Activated CD4-positive, alpha-beta T cell treated with anti-CD3 and anti-CD28 coated beads for 36 hours (primary cell): ENCODE measurements at places on chromosomes 4 and X. TPM values are rescaled to one million over a fixed set of nuclear protein-coding genes. Genes with fewer than 3 reads are reported as not detected.
A peak's percentile ranks its signal among the peaks of the same experiment; 100 is the strongest.

- H3K27ac ChIP-seq, result no peak overlapping the region
- no peaks in the 10 kb centered on the region for H3K27me3 ChIP-seq
- H3K4me3 ChIP-seq, result no peak overlapping the region
- H3K4me1 ChIP-seq, result no peaks in the 10 kb centered on the region
- no peaks in the 10 kb centered on the region for H3K36me3 ChIP-seq
Observed at GRCh38 chr4:111761531-111761930, 383.7 kb upstream of the FAM241A start.

GRCh38 chrX:105098812-105099211, 121.7 kb downstream of the TEX13A start:
- no peaks in the 10 kb centered on the region for H3K27me3 ChIP-seq
- no peak overlapping the region for H3K27ac ChIP-seq
- DNase-seq, result no peak
- no peaks in the 10 kb centered on the region for H3K4me1 ChIP-seq
- no peak overlapping the region for H3K4me3 ChIP-seq
- H3K36me3 ChIP-seq, result no peaks in the 10 kb centered on the region

PHKA1 gene
- 9.4 TPM for total RNA-seq

EDA gene
- total RNA-seq, result 0.73 TPM

DNA sequence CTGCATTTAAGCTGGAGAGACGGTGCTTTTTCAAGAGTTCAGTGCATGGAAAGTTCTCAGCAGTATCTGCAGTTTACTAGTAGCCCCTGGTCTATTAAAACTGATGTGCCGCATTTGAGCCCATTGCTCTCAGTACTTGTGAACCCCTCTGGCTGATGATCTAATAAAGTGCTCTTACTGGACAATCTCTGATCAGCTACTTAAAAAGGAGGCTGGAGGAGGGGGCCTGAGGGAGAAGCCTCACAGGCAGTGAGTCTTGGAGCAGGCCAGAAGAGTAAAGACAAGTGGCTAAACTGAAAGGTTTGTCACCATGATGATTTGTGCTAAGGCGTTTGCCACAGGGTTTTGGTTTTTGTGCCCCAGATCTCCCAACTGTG, 138.5 kb downstream of the ARX start:
- DNase-seq, result no peak
- no peaks in the 10 kb centered on the region for H3K4me1 ChIP-seq
- H3K36me3 ChIP-seq, result peaks cover 9% of the 10 kb centered on the region
- no peaks in the 10 kb centered on the region for H3K27me3 ChIP-seq
- no peak overlapping the region for H3K4me3 ChIP-seq

DNA sequence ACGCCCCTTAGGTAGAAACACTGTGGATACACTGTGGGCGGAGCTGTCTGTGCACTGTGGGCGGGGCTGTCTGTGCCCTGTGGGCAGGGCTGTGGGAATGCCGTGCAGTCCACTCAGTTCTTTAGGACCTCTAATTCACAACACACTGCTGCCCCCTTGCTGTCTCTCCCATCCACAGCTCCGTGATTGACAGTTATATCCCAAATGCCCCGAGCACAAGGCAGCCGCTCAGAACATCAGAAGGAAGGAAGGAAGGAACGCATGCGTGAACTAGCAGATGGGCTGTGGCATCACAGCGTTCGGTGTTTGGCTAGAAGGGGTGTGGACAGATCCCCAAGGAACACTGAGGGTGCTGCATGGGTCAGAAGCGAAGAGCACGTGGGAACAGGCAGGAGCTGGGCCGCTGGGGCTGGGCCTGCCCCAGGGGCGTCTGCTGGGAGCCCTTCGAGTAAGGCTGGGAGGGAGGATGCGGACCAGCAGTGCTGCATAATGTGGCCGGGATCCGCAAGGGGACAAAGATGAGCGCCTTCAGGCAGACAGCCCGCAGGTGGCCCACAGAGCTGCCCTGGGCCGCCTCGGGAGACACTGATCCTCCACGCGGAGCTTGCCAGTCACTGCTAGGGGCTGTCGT, 29.8 kb downstream of the ACOX3 start:
- no peak for DNase-seq
- peaks cover 23% of the 10 kb centered on the region for H3K4me1 ChIP-seq
- H3K36me3 ChIP-seq, result peaks cover 22% of the 10 kb centered on the region
- H3K4me3 ChIP-seq, result no peak overlapping the region

GRCh38 chr4:182973511-182973911, 56.3 kb upstream of the DCTD start:
- no peak overlapping the region for H3K4me3 ChIP-seq
- H3K27ac ChIP-seq, result no peak overlapping the region
- peaks cover 28% of the 10 kb centered on the region for H3K27me3 ChIP-seq
- DNase-seq, result no peak
- H3K36me3 ChIP-seq, result no peaks in the 10 kb centered on the region

DGAT2L6 gene
- not detected for total RNA-seq

DNA sequence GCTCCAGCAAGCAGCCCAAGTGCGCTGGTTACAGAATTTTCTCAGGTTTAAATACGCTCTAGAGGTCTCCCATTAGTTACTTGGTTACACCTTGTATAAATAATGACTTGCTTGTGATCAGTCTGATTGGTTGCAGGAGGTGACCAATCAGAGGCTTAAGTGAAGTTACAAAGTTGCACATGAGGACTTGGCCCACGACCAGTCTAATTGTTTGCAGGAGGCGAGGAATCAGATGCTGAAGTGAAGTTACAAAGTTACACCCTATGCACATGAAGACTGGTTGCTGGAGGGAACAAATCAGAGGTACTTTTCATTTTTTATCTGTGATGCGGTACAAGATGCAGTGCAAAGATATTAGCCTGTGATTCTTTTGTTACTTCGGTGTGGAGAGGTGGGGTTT, 80.7 kb downstream of the UBE2NL start:
- H3K4me1 ChIP-seq, result no peaks in the 10 kb centered on the region
- no peak overlapping the region for H3K27ac ChIP-seq
- no peaks in the 10 kb centered on the region for H3K36me3 ChIP-seq

GRCh38 chr4:64130907-64131306, 278.3 kb downstream of the TECRL start:
- no peaks in the 10 kb centered on the region for H3K36me3 ChIP-seq
- H3K4me1 ChIP-seq, result no peaks in the 10 kb centered on the region
- no peaks in the 10 kb centered on the region for H3K27me3 ChIP-seq
- no peak overlapping the region for H3K27ac ChIP-seq
- no peak overlapping the region for H3K4me3 ChIP-seq

DNA sequence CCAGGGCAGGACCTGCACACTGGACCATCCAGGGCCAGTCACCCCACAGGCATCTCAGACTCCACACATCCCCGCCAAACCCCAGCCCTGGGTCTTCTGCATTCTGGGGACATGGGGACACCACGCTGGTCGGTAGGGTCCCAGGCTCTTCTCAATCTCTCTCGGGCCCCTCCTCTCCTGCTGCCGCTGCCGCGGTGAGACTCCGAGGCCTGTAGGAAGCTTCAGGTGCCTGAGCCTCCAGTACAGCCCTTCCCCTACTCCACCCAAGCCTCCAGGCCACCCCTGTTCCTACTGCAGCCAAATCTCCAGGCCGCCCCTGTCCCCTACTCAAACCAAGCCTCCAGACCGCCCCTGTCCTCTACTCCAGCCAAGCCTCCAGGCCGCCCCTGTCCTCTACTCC, 5.5 kb upstream of the ASMT start:
- no peaks in the 10 kb centered on the region for H3K4me1 ChIP-seq
- H3K27me3 ChIP-seq, result no peaks in the 10 kb centered on the region
- H3K27ac ChIP-seq, result no peak overlapping the region
- no peak overlapping the region for H3K4me3 ChIP-seq
- H3K36me3 ChIP-seq, result peaks cover under 1% of the 10 kb centered on the region

DNA sequence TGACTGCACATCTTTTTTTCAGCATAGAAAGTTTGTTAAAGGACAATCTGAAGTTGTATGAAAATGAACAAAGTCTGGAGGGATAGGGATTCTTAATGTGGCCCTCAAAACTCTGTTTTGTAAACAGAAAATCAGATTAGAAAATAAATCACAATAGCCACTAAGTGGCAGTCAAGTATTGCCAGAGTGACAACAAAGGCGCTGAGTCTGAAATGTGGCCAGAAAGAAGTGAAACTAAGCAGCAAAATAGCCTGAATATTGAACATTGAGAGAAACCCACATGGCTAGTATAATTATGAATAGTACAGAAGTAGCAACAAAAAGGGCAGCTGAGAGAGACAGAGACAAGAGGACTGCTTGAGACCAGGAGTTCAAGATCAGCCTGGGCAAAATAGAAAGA, 81.1 kb upstream of the CT45A1 start:
- no peak overlapping the region for H3K27ac ChIP-seq
- no peaks in the 10 kb centered on the region for H3K27me3 ChIP-seq
- H3K4me1 ChIP-seq, result no peaks in the 10 kb centered on the region

DNA sequence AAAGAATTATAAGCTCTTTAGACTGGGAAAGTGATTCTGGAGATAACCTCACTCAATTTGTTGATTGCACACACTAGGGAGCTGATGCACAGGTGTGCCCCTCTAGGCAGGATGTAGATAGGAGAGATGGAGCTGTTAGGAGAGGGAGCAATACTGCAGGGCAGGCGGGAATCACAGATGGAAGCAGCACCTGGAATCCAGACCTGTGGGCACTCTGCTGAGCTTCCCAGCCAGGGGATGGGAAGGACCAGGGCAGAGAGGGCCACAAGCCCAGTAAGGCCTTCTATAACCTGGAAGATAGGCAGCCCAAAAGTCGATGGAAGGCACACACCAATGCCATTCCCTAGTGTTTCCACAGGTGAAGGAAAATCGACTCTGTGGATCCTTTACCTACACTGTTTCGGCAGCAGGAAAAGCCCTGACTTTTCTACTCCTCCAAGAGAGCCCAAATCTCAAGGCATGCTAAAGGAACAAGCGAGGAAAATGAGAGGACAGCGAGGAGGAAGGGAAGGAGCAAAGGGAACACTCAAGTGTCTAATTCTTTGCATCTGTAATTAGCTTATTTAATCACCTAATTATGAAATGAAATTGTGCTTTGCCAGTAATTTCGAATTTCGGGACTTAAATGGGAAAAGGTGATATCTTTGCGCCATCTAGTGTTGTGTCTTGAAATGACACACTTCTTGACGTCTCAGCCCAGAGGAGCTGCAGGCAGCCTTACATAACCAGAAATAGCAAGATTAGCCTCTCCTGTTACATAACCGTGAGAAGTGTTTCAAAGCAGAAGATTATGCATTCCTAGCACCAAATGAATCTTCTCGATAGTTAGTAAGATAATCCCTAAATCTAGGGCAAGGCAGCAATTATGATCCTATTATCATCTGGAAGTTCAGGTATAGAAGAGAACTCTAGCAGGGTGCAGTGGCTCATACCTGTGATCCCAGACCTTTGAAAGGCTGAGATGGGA, 31.0 kb upstream of the TLR3 start:
- H3K4me1 ChIP-seq, result no peaks in the 10 kb centered on the region
- H3K4me3 ChIP-seq, result no peak overlapping the region
- DNase-seq, result peak; percentile 23

- H3K4me1 ChIP-seq, result peaks cover 19% of the 10 kb centered on the region
- no peak overlapping the region for H3K27ac ChIP-seq
- no peaks in the 10 kb centered on the region for H3K36me3 ChIP-seq
- no peak overlapping the region for H3K4me3 ChIP-seq
Observed at GRCh38 chr4:153806073-153806472, 17.2 kb upstream of the SFRP2 start.

TBC1D19 gene
- total RNA-seq, result 5.0 TPM

- peak; percentile 48 for DNase-seq
- peak overlapping the region; percentile 97 for H3K4me3 ChIP-seq
- H3K27ac ChIP-seq, result peak overlapping the region; percentile 95
- peaks cover 29% of the 10 kb centered on the region for H3K36me3 ChIP-seq
Observed at GRCh38 chrX:40646489-40647306, 663 bp downstream of the CXorf38 start.

DNA sequence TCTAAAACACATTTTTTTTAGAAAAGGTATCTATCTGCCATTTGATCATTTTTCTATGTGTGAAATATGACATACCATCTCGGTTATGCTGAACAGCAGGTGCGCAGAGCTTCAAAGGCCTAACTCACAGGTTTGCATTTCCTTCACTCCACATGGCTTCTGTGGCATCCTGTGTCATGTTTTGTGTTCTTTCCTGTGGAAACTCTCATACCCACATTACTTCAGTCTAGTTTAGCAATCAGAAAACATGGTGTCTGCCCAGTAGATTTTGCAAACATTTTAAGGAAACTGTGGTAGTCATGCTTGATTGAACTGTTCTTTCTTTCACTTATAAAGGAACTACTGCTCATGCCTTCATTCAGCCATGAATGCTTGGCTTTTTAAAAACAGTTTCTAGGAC, 11.3 kb upstream of the ARAP2 start:
- peak overlapping the region; percentile 93 for H3K27ac ChIP-seq
- peak; percentile 73 for DNase-seq
- H3K4me1 ChIP-seq, result peaks cover 39% of the 10 kb centered on the region
- H3K36me3 ChIP-seq, result no peaks in the 10 kb centered on the region

FUNDC2 gene
- total RNA-seq, result 86.9 TPM

CXXC4 gene
- total RNA-seq, result not detected

MRPL1 gene
- 61.1 TPM for total RNA-seq

- no peak overlapping the region for H3K4me3 ChIP-seq
- DNase-seq, result no peak
- H3K36me3 ChIP-seq, result peaks cover 22% of the 10 kb centered on the region
- no peak overlapping the region for H3K27ac ChIP-seq
Observed at GRCh38 chr4:77711469-77711868, 105.8 kb downstream of the CXCL13 start.

NR3C2 gene
- 5.8 TPM for total RNA-seq

- H3K4me1 ChIP-seq, result peaks cover 35% of the 10 kb centered on the region
- peak overlapping the region; percentile 38 for H3K27ac ChIP-seq
- H3K36me3 ChIP-seq, result no peaks in the 10 kb centered on the region
- no peak for DNase-seq
- no peak overlapping the region for H3K4me3 ChIP-seq
Observed at GRCh38 chrX:52990848-52991247, 32.5 kb upstream of the FAM156A start.

GRCh38 chr4:185265942-185266341, 56.5 kb downstream of the SNX25 start:
- no peak for DNase-seq
- H3K27me3 ChIP-seq, result no peaks in the 10 kb centered on the region

KIT gene
- not detected for total RNA-seq

- DNase-seq, result no peak
- H3K4me3 ChIP-seq, result no peak overlapping the region
- H3K36me3 ChIP-seq, result no peaks in the 10 kb centered on the region
- H3K27ac ChIP-seq, result no peak overlapping the region
- H3K27me3 ChIP-seq, result no peaks in the 10 kb centered on the region
Observed at GRCh38 chr4:3269105-3269927, 20.4 kb downstream of the MSANTD1 start.

TRPC5OS gene
- total RNA-seq, result not detected

GRCh38 chrX:45070116-45071007, 130.3 kb downstream of the DIPK2B start:
- H3K4me3 ChIP-seq, result no peak overlapping the region
- peak overlapping the region; percentile 78 for H3K27ac ChIP-seq
- no peaks in the 10 kb centered on the region for H3K27me3 ChIP-seq
- H3K4me1 ChIP-seq, result peaks cover 48% of the 10 kb centered on the region
- H3K36me3 ChIP-seq, result peaks cover 41% of the 10 kb centered on the region

GRCh38 chr4:7506119-7506518, 71.4 kb upstream of the PSAPL1 start:
- no peaks in the 10 kb centered on the region for H3K36me3 ChIP-seq
- H3K4me3 ChIP-seq, result no peak overlapping the region
- DNase-seq, result no peak
- no peak overlapping the region for H3K27ac ChIP-seq
- H3K27me3 ChIP-seq, result peaks cover 12% of the 10 kb centered on the region
- H3K4me1 ChIP-seq, result no peaks in the 10 kb centered on the region

- no peak for DNase-seq
- H3K27ac ChIP-seq, result no peak overlapping the region
- H3K4me3 ChIP-seq, result no peak overlapping the region
- H3K27me3 ChIP-seq, result peaks cover 4% of the 10 kb centered on the region
Observed at GRCh38 chr4:183770906-183771305, 111.8 kb downstream of the TRAPPC11 start.
